ENCODE measurements at places on chromosomes 6 and 20.

DNA sequence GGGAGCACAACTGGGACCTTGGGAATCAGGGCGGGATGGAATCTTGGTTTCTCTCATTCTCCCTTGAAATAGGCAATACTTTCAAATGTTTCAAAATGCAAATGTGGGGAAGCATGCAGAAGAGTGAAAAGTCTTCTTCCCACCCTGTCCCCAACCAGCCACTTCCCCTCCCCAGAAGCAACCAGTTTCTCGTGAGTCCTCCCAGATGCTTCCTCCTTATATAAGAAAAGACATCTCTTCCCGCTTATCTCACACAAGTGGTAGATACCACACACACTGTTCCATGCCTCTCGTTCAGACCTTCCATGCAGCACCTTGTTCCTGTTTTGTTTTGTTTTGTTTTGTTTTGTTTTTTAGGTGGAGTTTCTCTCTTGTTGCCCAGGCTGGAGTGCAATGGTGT lies 25.1 kb downstream of the HCK start:
- no peak overlapping the region for H3K4me3 ChIP-seq
- H3K4me1 ChIP-seq = peaks cover 13% of the 10 kb centered on the region
- no peaks in the 10 kb centered on the region for H3K36me3 ChIP-seq
- no peak for DNase-seq
- no peak overlapping the region for H3K27ac ChIP-seq
- H3K27me3 ChIP-seq = peaks cover 8% of the 10 kb centered on the region

DNA sequence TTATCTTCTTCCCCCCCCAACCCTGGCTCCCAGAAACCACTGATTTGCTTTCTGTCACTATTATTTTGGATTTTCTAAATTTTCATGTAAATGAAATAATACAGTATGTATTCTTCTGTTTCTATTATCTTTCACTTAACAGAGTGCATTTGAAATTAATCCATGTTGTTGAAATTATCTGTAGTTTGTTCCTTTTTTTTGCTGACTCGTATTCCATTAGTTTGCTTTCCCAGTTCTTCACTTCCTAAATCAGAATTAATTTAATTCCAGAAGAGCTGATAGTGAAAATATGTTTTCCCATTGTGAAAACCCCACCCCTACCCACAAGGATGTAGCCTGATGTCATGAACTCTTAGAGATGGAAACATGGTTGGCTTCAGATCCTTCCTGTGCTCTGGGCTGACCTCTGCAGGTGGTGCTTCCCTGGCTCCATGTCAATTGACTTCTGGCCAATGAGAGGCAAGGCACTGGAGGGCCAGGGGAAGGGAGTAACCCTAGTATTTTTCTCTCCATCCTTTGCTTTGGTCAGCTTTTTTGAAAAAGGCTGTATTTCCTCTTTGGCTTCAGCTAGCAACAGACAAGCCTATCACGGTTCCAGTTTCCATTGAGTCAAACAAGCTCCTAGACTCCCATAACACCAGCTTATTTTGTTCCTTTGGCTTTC lies 244.4 kb upstream of the HSF2 start:
- no peak overlapping the region for H3K4me3 ChIP-seq
- H3K27ac ChIP-seq = no peak overlapping the region
- no peaks in the 10 kb centered on the region for H3K27me3 ChIP-seq
- H3K36me3 ChIP-seq = no peaks in the 10 kb centered on the region
- H3K4me1 ChIP-seq = peaks cover 18% of the 10 kb centered on the region

DNA sequence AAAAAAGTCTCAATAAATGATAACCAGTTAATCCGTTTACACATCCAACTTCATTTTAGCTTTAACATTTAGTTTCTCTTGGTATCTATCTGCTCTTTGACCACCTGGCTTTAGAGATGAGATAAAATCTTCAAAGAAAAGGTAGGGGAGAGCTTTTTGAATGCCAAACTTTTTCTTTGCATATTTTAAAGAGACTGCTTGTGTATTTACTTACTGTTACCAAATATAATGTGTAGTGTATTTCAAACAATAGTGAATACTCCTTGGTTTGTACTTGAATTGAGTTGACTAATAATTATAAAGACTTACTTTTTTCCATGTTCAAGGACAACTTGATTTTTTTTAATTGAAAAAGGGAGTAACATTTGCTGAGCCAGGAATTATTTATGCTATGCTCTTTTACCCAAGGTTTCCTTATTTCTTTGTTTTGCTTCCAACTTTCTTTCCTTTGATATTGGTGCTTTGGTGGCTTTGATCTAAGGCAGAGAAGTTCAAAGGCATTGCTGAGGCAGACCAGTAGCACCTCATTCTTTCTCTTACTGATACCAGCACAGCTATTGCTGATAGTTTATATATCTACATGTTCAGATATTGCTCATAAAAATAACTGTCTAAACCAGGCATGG lies 7.8 kb downstream of the CCDC170 start:
- peaks cover 4% of the 10 kb centered on the region for H3K4me1 ChIP-seq
- H3K4me3 ChIP-seq = no peak overlapping the region
- no peaks in the 10 kb centered on the region for H3K36me3 ChIP-seq
- no peak for DNase-seq

DNA sequence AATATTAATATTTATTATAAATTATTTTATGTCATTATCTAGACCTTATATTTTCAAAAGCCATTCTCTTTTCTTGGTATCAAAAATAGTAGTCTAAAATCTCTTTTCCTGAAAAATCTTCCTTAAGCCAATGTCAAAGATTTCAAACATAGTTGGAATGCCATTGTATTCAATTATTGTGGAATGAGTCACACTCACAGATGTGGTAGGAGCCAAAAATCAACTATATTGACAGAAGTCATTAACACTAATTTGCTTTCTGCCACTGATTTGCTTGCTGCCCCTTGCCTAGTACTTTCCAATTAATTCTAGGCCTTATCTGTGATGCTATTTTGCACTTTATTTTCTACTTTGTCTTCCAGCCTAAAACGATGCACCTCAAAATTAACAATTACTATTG lies 1326.3 kb upstream of the GJE1 start:
- no peak overlapping the region for H3K4me3 ChIP-seq
- H3K36me3 ChIP-seq = no peaks in the 10 kb centered on the region
- H3K4me1 ChIP-seq = no peaks in the 10 kb centered on the region
- no peak for DNase-seq
- H3K27me3 ChIP-seq = peaks cover 6% of the 10 kb centered on the region

- no peak overlapping the region for H3K4me3 ChIP-seq
- H3K4me1 ChIP-seq = peaks cover 8% of the 10 kb centered on the region
- no peaks in the 10 kb centered on the region for H3K27me3 ChIP-seq
- peak overlapping the region; percentile 48 for H3K27ac ChIP-seq
- no peak for DNase-seq
- no peaks in the 10 kb centered on the region for H3K36me3 ChIP-seq
These were observed 377.1 kb upstream of the BTBD3 start for GRCh38 chr20:11540558-11540957.
